Neural crest cell (in vitro differentiated cells): ENCODE measurements at places on chromosomes 2 and 18. TPM values are rescaled to one million over a fixed set of nuclear protein-coding genes. Genes with fewer than 3 reads are reported as not detected.

The NGEF gene
- total RNA-seq, result 0.96 and 1.5 TPM in 2 replicates

The KRTCAP3 gene
- total RNA-seq, result 5.5 and 6.9 TPM in 2 replicates

The SPP2 gene
- not detected in 2 replicates for total RNA-seq

The AQP12A gene
- not detected in 2 replicates for total RNA-seq

The RFX8 gene
- 0.44 and 0.48 TPM in 2 replicates for total RNA-seq

DNA sequence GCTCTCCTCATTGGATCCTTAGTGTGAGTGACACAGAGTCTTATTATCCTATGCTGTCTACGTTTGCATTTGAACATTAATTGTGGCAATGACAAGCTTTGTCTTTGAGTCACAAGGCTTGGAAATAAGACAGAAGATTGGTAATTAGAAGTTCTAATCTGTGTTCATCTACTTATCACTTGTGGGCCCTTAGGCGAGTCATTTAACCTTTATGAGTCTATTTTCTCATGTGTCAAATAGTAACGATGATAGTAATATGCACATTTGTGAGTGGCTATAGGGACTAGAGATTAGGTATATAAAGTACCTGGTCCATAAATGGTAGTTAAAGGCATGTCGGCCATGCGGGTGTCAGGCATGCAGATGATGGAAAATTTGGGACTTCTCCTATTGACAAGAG, 105.6 kb upstream of the NABP1 start:
- H3K27ac ChIP-seq, result no peak overlapping the region
- H3K27me3 ChIP-seq, result no peaks in the 10 kb centered on the region

- DNase-seq, result no peak
- no peaks in the 10 kb centered on the region for H3K36me3 ChIP-seq
- no peaks in the 10 kb centered on the region for H3K4me1 ChIP-seq
- no peaks in the 10 kb centered on the region for H3K27me3 ChIP-seq
- no peak overlapping the region for H3K27ac ChIP-seq
Observed at GRCh38 chr18:22872900-22873537, 60.1 kb upstream of the RBBP8 start.

DNA sequence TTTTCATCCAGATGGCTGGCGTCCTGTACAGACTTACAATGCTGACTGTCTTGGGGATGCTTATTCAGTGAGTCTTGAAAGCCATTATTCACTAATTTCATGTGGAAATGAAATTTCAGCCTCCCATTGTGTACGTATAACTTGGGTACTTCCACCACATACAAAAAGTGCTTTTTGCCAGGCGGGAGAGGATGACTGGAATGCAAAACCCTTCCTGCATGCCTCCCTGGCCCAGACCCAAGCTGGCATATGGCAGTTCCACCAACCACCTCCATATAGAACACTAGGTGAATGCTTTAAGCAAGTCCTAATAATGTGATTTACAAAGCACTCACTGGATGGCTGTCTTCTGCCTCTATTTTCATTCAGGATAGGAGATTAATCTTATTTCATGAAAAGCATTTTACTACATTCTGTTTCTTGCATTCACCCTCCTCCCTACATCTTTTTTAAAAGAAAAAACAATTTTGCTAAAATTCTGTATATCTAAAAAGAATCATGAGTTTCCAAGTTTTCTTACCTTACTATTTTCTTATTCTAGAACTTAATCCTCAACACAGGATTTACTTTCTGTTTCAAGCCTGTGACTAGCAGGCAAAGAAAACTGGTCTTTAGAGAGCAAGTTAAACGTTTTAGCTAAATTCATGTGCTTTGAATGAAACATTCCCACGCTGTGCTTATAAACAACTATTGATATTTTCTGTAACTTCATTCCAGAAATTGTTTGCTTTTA, 327.6 kb downstream of the NCKAP5 start:
- no peaks in the 10 kb centered on the region for H3K36me3 ChIP-seq
- DNase-seq, result no peak
- no peak overlapping the region for H3K27ac ChIP-seq
- H3K4me1 ChIP-seq, result peaks cover 7% of the 10 kb centered on the region
- no peak overlapping the region for H3K4me3 ChIP-seq
- no peaks in the 10 kb centered on the region for H3K27me3 ChIP-seq

- no peak overlapping the region for H3K27ac ChIP-seq
- H3K36me3 ChIP-seq, result no peaks in the 10 kb centered on the region
- H3K27me3 ChIP-seq, result no peaks in the 10 kb centered on the region
- H3K4me1 ChIP-seq, result peaks cover 18% of the 10 kb centered on the region
Observed at GRCh38 chr2:215828528-215829184, 184.7 kb downstream of the MREG start.

GRCh38 chr18:73961804-73962203, 185.8 kb downstream of the FBXO15 start:
- DNase-seq, result no peak
- peak overlapping the region; percentile 3 for H3K27ac ChIP-seq
- H3K27me3 ChIP-seq, result peaks cover 11% of the 10 kb centered on the region
- no peaks in the 10 kb centered on the region for H3K36me3 ChIP-seq
- no peaks in the 10 kb centered on the region for H3K4me1 ChIP-seq

- H3K27ac ChIP-seq, result no peak overlapping the region
- H3K4me1 ChIP-seq, result peaks cover 9% of the 10 kb centered on the region
- no peaks in the 10 kb centered on the region for H3K36me3 ChIP-seq
- no peak overlapping the region for H3K4me3 ChIP-seq
Observed at GRCh38 chr2:237879058-237879430, 19.6 kb downstream of the RAMP1 start.

DNA sequence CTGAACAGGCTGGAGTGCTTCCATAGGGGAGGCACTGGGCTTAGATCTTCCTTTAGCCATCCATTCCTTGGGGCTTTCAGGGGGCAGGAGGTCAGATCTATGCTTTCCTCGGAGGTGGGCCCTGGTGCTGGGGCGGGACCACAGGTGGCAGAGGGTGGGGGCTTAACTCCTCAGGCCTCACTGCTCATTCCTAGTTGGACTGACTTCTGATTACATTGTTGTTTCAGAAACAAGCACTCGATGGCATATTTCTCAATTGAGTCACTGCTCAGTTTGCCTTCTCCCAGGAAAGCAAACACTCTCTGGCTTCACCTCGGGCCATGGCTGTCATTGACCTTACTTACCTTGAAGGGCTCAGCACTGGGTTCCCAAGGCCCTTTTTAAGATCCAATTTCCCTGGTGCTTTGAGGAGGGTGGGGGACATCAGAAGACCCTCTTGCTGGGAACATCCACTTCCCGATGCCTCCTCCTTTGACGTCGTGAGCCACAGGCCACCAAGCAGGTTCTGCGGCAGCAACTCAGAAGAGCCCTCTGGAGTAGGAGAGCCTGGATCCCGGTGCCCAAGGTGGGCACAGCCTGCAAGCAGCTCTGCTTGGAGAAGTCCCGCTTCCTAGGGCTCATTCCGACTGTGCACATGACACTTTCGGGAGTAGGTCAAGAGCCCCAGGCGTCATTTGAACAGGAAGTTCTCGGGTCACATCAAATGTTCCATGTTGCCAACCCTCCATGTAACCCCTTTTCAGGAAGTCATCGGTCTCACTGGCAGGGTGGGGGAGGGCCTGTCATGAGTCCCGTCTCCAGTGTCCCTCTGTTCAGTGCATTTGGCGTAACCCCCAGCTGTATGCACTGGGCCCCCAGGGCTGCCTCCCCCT, 40.6 kb downstream of the SDC1 start:
- DNase-seq, result no peak
- no peaks in the 10 kb centered on the region for H3K36me3 ChIP-seq
- H3K27me3 ChIP-seq, result no peaks in the 10 kb centered on the region

GRCh38 chr2:241788572-241788971, 11.9 kb downstream of the GAL3ST2 start:
- no peak for DNase-seq
- peaks cover 14% of the 10 kb centered on the region for H3K27me3 ChIP-seq
- H3K4me1 ChIP-seq, result no peaks in the 10 kb centered on the region
- no peak overlapping the region for H3K27ac ChIP-seq
- no peak overlapping the region for H3K4me3 ChIP-seq

GRCh38 chr2:219286436-219287115, 7.4 kb downstream of the DNAJB2 start:
- no peak overlapping the region for H3K27ac ChIP-seq
- H3K4me1 ChIP-seq, result peaks cover 5% of the 10 kb centered on the region
- H3K4me3 ChIP-seq, result peak overlapping the region; percentile 18
- no peak for DNase-seq
- no peaks in the 10 kb centered on the region for H3K36me3 ChIP-seq

DNA sequence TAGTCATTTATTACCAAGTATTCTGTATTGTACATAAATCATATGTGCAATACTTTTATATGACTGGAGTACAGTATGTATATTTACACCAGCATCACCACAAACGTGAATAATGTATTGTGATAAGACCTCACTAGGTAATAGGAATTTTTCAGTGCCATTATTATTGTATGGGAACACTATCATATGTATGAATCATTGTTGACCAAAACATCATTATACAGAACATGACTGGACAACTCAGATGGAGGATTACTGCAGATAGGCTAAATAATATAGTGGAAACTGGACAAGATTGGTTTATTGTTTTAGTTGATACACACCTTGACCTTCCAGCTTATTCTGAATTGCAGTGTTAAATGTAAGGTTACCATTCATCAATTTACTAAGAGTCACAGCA, 33.4 kb downstream of the VAPA start:
- DNase-seq, result no peak
- H3K4me3 ChIP-seq, result no peak overlapping the region
- no peaks in the 10 kb centered on the region for H3K27me3 ChIP-seq
- H3K27ac ChIP-seq, result no peak overlapping the region

- H3K4me1 ChIP-seq, result peaks cover 18% of the 10 kb centered on the region
- DNase-seq, result no peak
- H3K4me3 ChIP-seq, result no peak overlapping the region
- peaks cover 43% of the 10 kb centered on the region for H3K36me3 ChIP-seq
- H3K27me3 ChIP-seq, result no peaks in the 10 kb centered on the region
Observed at GRCh38 chr2:6944555-6944954, 27.3 kb downstream of the RNF144A start.

DNA sequence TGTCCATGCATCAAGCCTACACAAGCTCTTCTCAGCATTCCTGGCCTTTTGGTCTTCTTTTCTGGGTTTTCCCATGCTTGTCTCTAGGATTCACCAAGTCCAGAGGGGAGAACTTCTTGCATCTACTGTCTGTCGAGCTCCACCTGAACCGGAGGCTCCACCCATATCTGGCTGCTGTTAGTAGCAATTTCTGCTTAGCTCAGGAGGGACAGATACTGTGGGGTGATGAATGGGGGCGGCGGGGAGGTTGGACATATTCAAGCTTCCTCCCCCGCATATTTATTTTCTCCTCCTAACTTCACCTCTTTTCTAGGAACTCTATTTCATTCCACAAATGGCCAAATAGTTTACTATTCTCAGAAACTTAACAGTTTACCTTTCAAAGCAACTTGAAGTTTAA, 163.5 kb downstream of the PTH2R start:
- no peak for DNase-seq
- no peaks in the 10 kb centered on the region for H3K36me3 ChIP-seq
- no peak overlapping the region for H3K4me3 ChIP-seq

DNA sequence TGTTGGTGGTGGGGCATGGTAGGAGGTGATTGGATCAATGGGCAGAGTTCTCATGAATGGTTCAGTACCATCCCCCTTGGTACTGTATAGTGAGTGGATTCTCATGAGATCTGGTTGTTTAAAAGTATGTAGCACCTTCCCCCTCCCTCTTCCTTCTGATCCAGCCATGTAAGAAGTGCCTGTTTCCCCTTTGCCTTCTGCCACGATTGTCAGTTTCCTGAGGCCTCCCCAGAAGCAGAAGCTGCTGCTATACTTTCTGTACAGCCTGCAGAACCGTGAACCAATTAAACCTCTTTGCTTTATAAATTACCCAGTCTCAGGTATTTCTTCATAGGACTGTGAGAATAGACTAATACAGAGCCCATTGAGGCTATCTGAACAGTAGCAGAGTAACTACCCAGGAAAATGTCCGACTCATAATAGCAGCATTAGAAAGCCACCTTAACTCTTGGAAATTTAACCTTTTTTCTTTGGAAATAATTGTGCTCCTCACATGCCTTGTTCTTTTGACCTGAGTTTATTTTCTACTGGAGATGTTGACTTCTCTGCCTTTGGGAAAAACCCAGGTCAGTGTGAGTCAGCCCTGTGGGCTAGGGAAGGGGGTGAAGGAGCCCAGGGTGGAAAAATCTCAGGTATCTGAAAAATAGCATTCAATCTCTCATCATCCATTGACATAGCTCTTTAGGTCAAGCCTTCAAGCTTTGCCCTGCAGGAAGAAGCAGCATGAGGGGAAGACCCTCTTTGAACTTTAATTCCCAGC, 18.1 kb downstream of the CYP1B1 start:
- no peak overlapping the region for H3K27ac ChIP-seq
- no peaks in the 10 kb centered on the region for H3K4me1 ChIP-seq
- no peak overlapping the region for H3K4me3 ChIP-seq
- no peak for DNase-seq

- no peaks in the 10 kb centered on the region for H3K27me3 ChIP-seq
- H3K36me3 ChIP-seq, result no peaks in the 10 kb centered on the region
- no peak overlapping the region for H3K27ac ChIP-seq
- no peak overlapping the region for H3K4me3 ChIP-seq
- DNase-seq, result no peak
Observed at GRCh38 chr2:3466482-3466863, 52.9 kb downstream of the ADI1 start.

GRCh38 chr2:241199897-241200821, 11.7 kb downstream of the ANO7 start:
- no peak overlapping the region for H3K4me3 ChIP-seq
- no peak overlapping the region for H3K27ac ChIP-seq
- H3K36me3 ChIP-seq, result no peaks in the 10 kb centered on the region
- H3K4me1 ChIP-seq, result peaks cover 4% of the 10 kb centered on the region
- H3K27me3 ChIP-seq, result no peaks in the 10 kb centered on the region

DNA sequence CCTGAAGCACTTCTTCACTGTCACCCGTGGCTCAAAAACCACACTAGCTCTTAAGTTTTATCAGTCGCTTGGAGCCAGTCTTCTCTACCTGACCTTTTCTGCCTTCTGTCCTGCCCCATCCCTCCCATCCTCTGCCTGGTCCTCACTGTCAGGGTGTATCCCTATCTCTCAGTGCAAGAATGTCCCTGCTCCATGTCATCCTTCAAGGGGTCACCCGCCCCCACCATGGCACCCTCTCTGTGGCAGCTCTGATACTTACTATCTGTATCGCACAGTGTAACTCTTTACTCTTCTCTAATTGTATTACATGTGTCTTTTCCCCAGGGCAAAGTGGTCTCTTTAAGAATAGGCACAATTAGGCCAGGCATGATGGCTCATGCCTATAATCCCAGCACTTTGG, 4.4 kb downstream of the VAMP5 start:
- H3K27me3 ChIP-seq, result peaks cover 3% of the 10 kb centered on the region
- H3K4me3 ChIP-seq, result no peak overlapping the region
- peak overlapping the region; percentile 45 for H3K27ac ChIP-seq

GRCh38 chr18:34039611-34040010, 185.1 kb downstream of the NOL4 start:
- no peak overlapping the region for H3K4me3 ChIP-seq
- no peaks in the 10 kb centered on the region for H3K36me3 ChIP-seq
- H3K27ac ChIP-seq, result no peak overlapping the region
- DNase-seq, result no peak

DNA sequence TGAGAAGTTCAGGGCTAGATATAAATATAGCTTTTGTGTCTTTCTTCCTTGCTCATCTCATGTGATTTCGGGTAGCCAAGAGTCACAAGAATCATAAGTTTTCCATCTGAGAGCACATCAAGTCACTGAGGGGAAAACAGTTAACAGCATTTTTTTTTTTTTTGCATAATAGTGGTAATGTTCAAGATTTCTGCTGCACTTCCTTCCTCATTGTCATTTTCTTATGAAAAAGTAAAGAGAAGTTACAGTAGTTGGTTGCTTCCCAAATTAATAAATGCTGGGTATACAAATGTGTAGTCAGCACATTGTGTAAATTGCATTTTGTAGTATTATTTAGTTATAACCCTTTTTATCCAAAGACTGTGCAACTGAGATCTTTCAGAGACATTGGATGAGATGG, 93.6 kb downstream of the ZEB2 start:
- peaks cover 41% of the 10 kb centered on the region for H3K4me1 ChIP-seq
- no peak overlapping the region for H3K4me3 ChIP-seq
- H3K27me3 ChIP-seq, result no peaks in the 10 kb centered on the region
- H3K36me3 ChIP-seq, result peaks cover 29% of the 10 kb centered on the region
- DNase-seq, result no peak
